ENCODE measurements at places on chromosomes 6 and 20. TPM values are rescaled to one million over a fixed set of nuclear protein-coding genes. Genes with fewer than 3 reads are reported as not detected.

The OOEP gene
- total RNA-seq: not detected

The ZNF165 gene
- total RNA-seq: 1.7 TPM

The C20orf141 gene
- total RNA-seq: not detected

The ZNF391 gene
- total RNA-seq: 1.3 TPM

The DEFB112 gene
- not detected for total RNA-seq

The HLA-F gene
- 51.8 TPM for total RNA-seq

- H3K27ac ChIP-seq: no peak overlapping the region
- no peak overlapping the region for H3K4me3 ChIP-seq
- peaks cover 4% of the 10 kb centered on the region for H3K27me3 ChIP-seq
- DNase-seq: no peak
Measured at GRCh38 chr20:467755-468154, 5.4 kb upstream of the TBC1D20 start.

DNA sequence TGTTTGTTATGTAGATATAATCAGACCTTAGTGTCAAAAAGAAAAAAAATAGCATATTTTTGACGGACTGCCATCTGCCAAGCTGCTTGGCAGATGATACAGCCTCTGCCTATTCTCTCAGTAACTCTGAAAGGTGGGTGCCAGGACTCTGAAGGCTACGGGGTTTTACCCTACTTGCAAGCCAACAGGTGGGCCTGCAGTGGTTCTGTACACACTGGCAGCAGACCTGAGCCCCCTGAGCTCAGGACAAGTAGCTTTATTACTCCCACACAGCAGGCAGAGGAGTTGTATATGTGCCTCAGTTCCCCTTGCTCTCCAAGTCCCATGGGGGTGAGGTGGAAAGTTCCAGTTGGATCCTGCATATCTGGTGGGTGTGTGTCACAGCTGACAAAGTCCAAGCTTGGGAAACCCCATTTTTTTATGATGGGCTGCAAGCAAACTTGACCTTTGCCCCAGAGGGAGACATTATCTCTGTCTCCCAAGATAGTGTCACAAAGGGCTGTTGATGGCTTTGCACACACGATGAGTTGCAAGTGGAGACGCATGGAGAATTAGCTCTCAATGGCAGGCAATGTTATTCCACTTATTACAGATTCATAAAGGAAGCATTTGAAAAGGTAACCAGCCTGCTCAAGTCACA is 20.5 kb upstream of the AFDN start:
- no peak overlapping the region for H3K4me3 ChIP-seq
- no peak overlapping the region for H3K27ac ChIP-seq
- DNase-seq: no peak

DNA sequence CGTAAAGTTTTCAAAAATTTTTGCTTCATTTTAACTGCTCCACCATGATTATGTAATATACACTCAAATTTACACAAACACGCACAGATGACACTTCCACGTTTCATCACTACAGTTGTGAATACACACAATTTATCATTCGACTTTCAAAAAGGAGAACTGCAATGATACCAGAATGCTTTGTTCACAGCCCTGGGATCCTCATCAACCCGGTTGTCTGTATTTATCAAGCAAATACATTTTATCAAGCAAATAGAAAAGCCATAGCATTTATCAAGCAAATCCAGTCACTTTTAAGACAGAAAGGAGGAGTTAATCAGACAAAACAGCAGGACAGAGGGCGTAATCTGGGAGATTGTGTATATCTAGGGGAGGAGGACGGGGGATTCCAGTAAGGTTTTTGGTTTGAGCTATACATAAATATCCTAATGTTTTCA is 20.3 kb upstream of the ABT1 start:
- H3K4me1 ChIP-seq: peaks cover 6% of the 10 kb centered on the region
- H3K36me3 ChIP-seq: no peaks in the 10 kb centered on the region
- H3K27me3 ChIP-seq: no peaks in the 10 kb centered on the region
- DNase-seq: no peak
- peak overlapping the region; percentile 36 for H3K4me3 ChIP-seq

GRCh38 chr6:105184921-105185320 is 5.1 kb upstream of the POPDC3 start:
- H3K4me3 ChIP-seq: no peak overlapping the region
- H3K27ac ChIP-seq: no peak overlapping the region
- DNase-seq: no peak
- H3K27me3 ChIP-seq: peaks cover 34% of the 10 kb centered on the region

GRCh38 chr6:135475292-135475886 is 22.2 kb downstream of the AHI1 start:
- H3K4me1 ChIP-seq: no peaks in the 10 kb centered on the region
- H3K4me3 ChIP-seq: no peak overlapping the region
- H3K36me3 ChIP-seq: peaks cover 6% of the 10 kb centered on the region
- no peak overlapping the region for H3K27ac ChIP-seq

DNA sequence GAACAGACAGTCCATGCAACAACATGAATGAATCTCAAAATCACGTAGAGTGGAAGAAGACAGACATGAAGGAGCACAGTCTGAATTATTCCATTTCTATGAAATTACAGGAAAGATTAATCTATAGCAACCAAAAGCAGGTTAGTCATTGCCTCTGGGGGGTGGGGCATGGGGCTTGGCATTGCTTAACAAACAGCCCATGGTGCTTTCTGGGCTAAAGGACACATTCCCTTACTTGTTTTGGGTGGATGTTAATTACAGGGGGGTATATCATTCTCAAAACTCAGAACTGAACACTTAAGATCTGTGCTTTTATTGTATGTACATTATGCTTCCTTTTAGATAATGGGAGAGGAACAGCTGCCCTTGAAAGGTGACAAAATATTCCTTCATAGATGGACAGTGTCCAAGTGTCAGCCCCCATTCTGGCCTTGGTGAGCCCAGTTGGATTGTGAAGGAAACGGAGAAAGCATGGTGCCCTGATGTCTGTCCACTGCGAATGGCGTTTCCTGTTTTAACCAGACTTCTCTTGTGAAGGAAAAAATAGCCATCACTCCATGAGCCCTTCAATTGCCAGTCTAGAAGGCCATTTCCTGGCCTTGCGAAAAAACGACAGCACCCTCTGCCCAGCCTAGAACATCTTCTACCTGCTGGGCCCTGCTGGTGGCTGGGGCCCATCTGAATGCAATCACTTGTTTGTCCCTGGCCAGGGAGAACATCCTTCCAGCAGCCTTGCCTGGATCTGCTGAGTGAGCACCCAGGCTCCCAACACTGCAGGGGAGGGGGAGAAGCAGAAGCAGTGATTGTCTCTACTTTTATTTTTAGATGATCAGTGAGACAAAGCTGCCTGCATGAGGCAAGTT is 179.7 kb downstream of the BCAS1 start:
- H3K4me3 ChIP-seq: no peak overlapping the region
- DNase-seq: no peak
- H3K4me1 ChIP-seq: peaks cover 2% of the 10 kb centered on the region
- no peaks in the 10 kb centered on the region for H3K27me3 ChIP-seq
- peak overlapping the region; percentile 12 for H3K27ac ChIP-seq
- no peaks in the 10 kb centered on the region for H3K36me3 ChIP-seq

DNA sequence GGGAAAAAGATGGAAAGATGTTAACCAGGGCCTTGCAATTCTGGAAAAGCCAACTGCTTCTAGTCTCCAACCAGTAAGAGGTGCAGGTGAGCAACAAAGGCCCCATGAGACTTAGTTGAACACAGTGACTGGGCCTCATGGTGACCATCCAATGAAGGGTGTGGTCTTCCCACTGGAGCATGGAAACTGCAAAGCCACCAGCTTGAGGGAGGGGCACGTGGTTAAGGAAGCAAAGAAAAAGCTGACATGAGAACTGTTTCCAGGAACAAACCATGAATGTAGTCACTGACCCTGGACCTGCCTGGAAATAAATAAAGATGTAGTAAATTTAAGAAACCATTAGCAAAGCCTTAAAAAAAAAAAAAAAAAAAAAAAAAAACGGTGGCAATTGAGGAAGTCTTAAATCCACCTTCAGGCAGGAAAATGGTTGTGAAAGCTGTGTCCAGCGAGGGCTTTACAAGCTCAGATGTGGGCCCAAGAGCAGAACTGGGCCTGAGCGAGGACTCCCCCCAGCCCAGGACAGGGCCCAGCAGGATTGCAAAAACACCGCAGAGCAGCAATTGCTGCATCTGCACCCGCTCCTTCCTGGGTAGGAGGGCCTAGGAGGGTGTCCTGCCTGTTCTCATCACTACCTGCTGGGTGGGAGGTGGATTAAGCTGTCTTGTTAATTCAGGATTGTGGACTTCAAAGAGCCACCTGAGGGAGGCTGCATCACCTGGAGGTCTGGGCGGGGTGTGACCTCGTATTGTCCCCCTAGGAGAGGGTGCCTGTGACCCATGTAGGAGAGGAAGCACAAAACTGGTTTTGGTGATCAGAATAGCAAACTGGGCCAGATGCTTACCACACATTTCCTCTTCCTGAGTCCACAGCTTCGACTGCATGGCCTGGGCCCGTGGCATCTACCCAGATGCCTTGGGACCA is 10.3 kb downstream of the GFRA4 start:
- H3K27me3 ChIP-seq: peaks cover 6% of the 10 kb centered on the region
- no peak for DNase-seq
- no peaks in the 10 kb centered on the region for H3K36me3 ChIP-seq
- H3K4me1 ChIP-seq: no peaks in the 10 kb centered on the region

DNA sequence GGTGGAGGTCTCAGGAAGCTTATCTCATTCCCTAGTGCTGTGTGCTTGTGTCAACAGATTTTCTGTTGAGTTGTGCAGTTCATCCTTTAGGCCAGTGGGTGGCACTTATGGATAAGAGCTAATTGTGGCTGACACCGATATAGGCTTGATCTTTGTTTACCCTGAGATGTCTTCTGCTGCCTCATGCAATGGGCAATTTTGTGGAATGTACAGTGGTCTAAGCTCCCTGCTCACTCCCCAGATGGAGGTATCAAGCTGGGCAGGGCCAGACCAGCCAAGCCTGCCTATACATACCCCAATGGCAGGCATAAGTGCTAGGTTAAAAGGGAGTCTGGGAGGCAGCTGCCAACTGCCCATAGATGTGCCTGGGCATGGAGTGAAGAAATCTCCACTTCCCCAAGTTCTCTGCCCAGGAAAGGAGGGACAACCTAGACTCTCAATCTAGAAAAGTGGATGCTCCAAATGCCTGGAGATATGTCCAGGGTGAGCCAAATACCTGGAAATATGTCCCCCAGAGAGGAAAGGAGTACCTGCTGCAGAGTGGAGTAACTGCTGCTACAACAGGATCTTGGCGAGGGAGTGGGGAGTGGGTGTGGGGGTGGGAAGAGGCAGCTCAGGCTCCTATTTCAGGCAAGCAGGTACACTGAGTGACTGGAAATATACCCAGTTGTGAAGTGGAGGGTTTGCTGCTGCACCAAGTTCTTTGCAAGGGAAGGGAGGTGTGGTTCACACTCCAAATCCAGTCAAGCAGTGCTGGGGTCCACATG is 53.2 kb upstream of the ARG1 start:
- H3K4me3 ChIP-seq: no peak overlapping the region
- no peaks in the 10 kb centered on the region for H3K4me1 ChIP-seq
- no peaks in the 10 kb centered on the region for H3K36me3 ChIP-seq
- H3K27me3 ChIP-seq: no peaks in the 10 kb centered on the region
- no peak overlapping the region for H3K27ac ChIP-seq
- no peak for DNase-seq

GRCh38 chr6:8080362-8081151 is 16.4 kb upstream of the BLOC1S5 start:
- DNase-seq: no peak
- no peaks in the 10 kb centered on the region for H3K27me3 ChIP-seq

GRCh38 chr6:12442455-12442854 is 152.3 kb downstream of the EDN1 start:
- H3K27me3 ChIP-seq: no peaks in the 10 kb centered on the region
- H3K36me3 ChIP-seq: no peaks in the 10 kb centered on the region
- no peak for DNase-seq

Data from esophagus squamous epithelium (tissue), 5 donors.